T-helper 9 cell (primary cell): ENCODE measurements at places on chromosomes 2 and 18.

DNA sequence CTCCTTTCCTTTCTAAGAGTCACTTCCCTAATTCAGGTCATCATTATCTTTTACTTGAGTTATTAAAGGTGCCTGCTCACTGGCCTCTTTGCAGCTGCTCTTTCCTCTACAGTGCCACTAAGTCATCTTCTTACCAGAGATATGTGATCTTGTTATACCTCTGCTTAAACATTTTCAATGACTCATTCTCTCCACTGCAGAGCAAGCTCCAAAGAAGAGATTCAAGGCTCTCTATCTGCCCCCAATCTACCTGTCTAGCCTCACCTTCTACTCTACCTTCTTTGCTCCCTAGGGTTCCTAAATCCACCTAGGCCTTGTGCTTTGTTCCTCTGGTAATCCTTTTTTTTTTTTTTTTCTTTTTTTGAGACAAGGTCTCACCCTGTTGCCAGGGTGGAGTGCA, 3.1 kb downstream of the ARHGEF33 start:
- no peak for DNase-seq

GRCh38 chr2:116718451-116718850, 1096.0 kb upstream of the DDX18 start:
- DNase-seq: no peak

GRCh38 chr2:108288534-108289106, at the start of gene SULT1C2:
Gene SULT1C2, plus strand, starts transcription at chr2:108288895. Its CDS starts 4,773 bp downstream, at chr2:108293668.
- no peak for DNase-seq

DNA sequence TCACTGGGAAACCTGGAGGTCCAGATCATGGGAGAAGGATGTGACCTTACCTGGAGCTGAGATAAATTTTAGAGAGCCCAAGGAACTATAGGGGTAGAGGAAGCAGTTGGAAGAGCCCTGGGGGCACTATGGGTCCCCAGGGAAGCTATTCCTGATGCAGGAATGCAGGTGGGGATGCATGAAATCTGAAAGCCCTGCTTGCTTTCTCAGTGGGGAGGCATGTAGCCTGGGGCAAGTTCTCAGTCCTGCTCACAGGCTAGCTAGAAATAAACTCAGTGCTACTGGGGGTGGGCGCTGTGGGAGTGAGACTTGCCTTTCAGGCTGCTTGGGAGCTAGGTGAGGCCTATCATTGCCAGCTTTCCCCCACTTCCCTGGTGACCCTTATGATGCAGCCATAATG, 499.7 kb downstream of the PTH2R start:
- no peak for DNase-seq

- DNase-seq: no peak
Measured at GRCh38 chr2:79740879-79741443, 228.1 kb downstream of the CTNNA2 start.

- DNase-seq: no peak
Measured at GRCh38 chr18:47191961-47192360, 15.8 kb upstream of the IER3IP1 start.

DNA sequence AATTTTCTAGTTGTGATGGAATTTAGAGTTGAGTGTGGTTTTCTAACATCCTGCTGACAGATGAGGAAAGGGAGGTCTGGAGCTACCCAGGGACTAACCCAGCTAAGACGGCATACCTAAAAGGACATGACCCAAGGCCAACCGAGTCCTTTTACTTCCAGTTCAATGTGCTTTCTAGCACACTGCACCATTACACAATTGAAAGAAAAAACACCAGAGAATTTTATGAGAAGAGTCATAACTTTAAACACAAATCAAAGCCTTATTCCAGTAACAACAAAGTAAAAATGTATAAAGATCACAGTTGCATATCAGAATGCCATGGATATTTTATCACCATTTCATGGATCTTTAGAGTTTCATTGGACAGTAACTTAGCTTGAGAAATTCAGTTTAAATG, 480.3 kb downstream of the MEIS1 start:
- no peak for DNase-seq

- DNase-seq: peak; percentile 21
Measured at GRCh38 chr2:74849228-74849892, 15.4 kb downstream of the HK2 start.

- no peak for DNase-seq
Measured at GRCh38 chr2:172843902-172844715, 108.5 kb downstream of the RAPGEF4 start.

DNA sequence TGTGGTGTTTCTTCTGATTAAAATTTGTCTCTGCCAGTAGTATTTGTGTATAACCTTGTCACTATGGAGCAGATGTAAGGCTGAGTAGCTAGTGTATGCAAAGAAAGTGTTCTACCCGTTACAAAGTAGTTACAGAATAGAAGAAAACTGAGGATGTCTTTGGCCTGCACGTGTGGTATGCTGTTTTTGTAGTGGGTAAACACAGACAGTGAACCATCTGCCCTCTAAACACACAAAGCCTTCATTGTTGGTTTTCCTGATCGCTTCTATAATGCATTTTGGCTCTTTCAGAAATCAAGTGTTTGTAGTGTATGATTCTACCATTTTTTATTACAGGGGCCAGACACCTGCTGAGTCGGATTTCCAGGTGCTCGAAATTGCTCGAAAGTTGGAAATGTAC, 61.5 kb downstream of the FARP2 start:
- no peak for DNase-seq

DNA sequence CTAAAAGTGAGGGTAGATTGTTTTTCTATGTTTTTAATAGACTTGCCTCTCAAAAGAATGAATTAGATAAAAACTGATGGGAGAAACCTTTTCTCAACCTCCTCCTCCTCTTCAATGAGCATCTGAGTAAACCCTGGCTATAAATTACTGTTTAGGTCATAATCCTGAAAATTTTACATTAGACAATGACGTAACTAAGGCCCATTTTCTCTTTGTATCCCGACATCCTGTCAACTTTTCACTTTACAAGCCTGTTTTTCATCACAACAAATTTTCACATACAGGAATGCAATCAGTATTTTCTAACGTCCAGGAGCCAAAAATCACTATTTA, 1.3 kb downstream of the SPIRE1 start:
- DNase-seq: no peak

- no peak for DNase-seq
Measured at GRCh38 chr18:25279133-25279532, 72.8 kb downstream of the ZNF521 start.

DNA sequence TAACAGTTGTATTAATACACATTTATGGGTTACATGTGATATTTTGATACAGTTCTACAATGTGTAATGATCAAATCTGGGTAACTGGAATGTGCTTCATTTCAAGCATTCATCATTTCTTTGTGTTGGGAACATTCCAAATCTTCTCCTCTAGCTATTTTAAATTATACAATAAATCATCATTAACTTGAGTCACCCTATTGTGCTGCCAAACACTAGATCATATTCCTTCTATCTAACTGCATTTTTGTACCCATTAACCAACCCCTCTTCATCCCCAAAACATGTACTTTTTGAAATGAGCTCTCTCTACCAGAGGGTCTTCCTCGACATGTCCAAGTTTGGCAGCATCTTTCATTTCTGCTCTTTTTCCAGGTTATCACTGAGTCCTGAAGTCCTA, 81.1 kb upstream of the TTC39C start:
- DNase-seq: no peak

GRCh38 chr18:77209587-77209986, 40.1 kb upstream of the GALR1 start:
- DNase-seq: no peak

- no peak for DNase-seq
Measured at GRCh38 chr18:2881088-2881839, 34.5 kb downstream of the EMILIN2 start.

GRCh38 chr2:14941151-14941631, 308.7 kb downstream of the LRATD1 start:
- no peak for DNase-seq

- no peak for DNase-seq
Measured at GRCh38 chr2:147600646-147601045, 244.2 kb upstream of the ACVR2A start.

- DNase-seq: no peak
Measured at GRCh38 chr2:120910164-120910563, 174.5 kb downstream of the GLI2 start.

DNA sequence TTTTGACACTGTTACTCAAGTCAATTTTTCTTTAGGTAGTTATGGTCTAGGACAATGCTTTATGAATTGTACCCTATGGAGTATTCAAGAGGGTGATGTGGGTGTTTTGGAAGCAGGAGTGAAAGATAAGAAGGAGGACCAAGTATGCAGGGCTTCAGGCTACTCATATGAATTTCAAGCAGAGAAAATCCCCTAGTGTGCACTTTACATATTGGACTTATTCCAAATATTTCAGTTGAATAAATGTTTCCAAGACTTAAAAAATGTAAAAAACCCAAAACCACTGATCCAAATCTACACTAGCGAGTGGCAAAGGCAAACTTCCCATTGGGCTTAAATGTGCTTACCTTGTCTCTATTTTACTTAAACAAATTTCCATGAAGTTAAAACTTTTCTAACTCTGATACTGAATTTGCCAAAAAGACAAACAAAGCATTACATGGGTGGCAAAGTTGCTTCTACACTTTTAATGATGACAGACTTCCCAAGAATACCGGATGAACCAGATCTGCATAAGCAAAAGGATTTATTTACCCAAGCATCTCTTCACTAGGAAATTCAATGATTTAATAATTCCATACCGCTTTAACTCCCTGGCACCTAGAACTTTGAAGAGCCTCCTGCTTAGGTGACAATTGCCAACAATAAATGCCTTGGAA, 1233.5 kb upstream of the NXPH2 start:
- no peak for DNase-seq

DNA sequence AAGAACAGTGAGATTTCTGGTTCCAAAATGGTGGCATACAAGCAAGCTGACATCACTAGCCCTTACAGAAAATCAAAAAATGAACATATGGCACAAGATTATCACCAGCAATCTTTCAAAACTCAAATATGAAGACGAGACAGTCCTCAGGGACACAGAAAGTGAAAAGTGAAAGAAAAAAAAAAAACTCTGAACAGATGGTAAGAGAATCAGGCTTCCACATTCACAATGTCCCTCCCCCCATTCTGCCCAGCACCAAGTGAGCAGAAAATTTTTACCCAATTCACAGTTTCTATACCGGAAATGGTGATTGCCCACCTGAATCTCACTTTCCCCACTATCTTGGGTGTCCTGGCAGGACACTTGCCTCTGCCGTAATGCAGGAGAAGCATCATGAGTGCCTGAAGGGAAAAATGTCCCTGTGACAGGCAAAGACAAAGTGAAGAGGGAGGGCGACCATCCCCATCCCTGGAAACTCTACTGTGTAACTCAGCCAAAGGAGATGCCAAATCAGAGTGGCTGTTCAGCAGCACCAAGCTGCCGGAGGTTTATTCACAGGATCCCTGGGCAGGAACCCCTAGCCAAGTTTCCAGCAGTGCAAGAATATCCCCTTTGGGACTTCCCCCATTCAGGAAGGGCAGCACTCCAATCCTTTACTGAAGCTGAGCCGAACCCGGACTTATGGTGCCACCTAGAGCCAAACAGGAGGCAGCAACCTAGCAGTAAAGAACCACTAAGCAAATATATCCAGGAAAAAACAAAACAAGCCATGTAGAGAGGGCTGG, 312.2 kb downstream of the LRATD1 start:
- DNase-seq: no peak

GRCh38 chr2:103218516-103218915, 456.7 kb downstream of the TMEM182 start:
- no peak for DNase-seq

- no peak for DNase-seq
Measured at GRCh38 chr2:227655454-227655853, 11.2 kb upstream of the SCYGR5 start.

- DNase-seq: no peak
Measured at GRCh38 chr2:234344012-234344411, 152.9 kb downstream of the ARL4C start.

DNA sequence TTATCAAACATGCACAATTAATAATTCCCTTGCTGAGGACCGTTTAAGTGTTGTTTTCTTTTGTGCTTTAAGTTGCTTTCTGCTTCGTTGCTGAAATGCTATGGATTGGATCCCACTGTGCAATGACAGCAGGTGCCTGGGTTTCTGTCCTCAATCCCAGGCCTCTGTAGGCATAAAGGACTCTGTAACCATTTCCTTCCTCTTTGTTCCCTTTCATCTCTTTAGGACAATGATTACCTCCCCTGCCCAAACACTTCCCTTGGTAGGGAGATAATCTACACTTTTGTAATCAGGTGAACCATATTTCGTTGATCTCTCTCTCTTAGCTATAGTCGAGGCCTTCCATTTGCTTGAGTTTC, 58.6 kb upstream of the LYPD6B start:
- no peak for DNase-seq

- no peak for DNase-seq
Measured at GRCh38 chr2:26970928-26971627, 641 bp downstream of the MAPRE3 start.

GRCh38 chr2:11681722-11682589, 12.0 kb upstream of the NTSR2 start:
- DNase-seq: peak; percentile 50

DNA sequence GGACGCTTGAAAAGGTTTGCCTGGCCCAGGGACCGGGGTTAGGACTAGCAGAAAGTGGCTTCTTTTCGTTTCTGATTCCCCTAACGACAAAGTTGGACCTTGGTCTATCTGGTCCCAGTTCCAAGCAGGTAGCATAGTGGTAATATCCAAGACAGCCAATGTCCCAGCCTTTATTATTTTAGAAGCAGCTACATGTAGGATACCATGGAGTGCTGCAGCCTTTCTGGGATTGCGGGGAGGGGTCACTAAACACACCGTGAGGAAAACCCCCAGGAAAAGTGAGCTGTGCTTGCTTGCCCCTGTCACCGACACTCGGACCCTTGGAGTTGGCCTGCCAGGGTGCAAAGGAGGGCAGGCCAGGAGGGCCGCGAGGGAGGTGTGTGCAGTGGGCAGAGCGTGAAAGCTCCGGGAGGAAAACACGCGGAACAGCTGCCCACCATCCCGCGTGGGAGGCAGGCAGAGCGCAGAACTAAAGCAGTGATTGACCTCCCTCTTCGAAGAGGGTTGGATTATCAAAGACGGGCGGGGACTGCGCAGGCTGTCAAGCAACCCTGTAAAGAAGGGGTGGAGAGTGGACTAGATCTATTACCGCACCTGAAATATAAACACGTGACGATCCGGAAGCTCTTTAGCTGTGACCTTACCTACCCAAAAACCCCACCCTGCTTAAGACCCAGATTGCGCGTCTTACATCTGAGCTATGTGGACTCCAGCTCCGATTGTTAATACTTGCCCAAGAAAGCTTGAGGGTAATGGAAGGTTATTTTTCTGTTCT, 624 bp upstream of the MAP4K3 start:
- DNase-seq: peak; percentile 2

DNA sequence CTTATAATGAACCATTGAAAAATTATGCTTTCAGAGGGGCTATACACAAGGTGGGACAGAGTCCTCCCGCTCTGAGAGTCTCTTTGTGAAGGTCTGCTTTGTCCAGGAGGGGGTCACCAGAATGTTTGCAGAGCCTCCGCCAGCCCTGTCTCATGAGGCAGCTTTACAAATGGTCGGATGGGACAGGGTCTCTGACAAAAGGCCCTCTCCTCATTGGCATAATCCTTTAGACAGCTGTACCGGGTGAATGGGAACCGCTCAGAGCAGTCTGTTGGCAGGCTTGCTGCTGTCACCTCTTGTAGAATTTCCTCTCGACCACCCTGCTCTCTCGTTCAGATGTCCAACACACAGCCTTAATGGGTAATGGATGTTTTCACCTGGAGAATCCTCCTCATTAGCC, 40.2 kb upstream of the TGIF1 start:
- no peak for DNase-seq
